ENCODE measurements at places on chromosomes 4 and X.

- no peak overlapping the region for H3K4me3 ChIP-seq
- H3K27ac ChIP-seq, result no peak overlapping the region
- no peaks in the 10 kb centered on the region for H3K4me1 ChIP-seq
- peak; percentile 25 for DNase-seq
- H3K36me3 ChIP-seq, result no peaks in the 10 kb centered on the region
Measured at GRCh38 chrX:109463784-109464183, 18.1 kb downstream of the GUCY2F start.

DNA sequence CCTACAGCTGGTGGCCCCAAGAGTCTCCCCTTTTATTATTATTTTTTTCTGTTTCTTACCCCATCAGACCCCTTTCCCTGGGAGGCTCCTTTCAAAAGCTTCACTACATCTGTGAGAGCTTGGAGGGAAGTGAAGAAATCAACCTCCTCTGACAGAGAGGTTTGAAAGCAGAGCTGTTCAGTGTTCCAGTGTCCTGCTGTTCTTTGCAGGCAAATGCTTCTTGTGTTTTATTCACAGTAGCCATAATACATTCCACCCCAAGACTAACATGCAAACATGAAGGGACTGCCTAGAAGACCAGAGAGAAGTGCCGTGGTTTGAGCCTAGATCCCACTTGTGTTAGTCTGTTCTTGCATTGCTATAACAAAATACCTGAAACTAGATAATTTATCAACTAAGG, 192.1 kb downstream of the PTTG2 start:
- no peak for DNase-seq
- no peak overlapping the region for H3K4me3 ChIP-seq
- no peaks in the 10 kb centered on the region for H3K4me1 ChIP-seq
- no peaks in the 10 kb centered on the region for H3K27me3 ChIP-seq
- no peaks in the 10 kb centered on the region for H3K36me3 ChIP-seq

- DNase-seq, result no peak
- H3K36me3 ChIP-seq, result no peaks in the 10 kb centered on the region
- no peak overlapping the region for H3K4me3 ChIP-seq
- no peaks in the 10 kb centered on the region for H3K27me3 ChIP-seq
- no peak overlapping the region for H3K27ac ChIP-seq
- no peaks in the 10 kb centered on the region for H3K4me1 ChIP-seq
Measured at GRCh38 chr4:13164783-13165331, 319.3 kb downstream of the RAB28 start.

DNA sequence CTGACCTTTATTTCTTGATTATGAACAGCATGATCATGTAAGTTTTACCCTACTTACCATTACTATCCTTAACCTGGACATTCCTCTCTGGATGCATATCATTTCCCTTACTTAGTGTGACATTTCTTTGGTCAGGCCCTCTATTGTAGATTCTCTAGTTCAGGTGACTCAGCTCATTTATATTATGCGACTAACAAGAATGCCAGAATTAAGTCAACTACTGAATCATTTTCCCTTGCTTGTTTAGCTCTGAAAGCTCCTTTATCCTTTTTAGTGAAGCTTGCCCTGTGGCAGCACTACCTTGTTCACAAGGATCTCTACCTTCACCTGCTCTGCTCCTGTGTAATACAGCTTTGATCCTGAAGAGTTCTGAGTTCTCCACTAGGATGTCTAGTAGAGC, 15.1 kb upstream of the UGT2B17 start:
- H3K27ac ChIP-seq, result no peak overlapping the region
- no peaks in the 10 kb centered on the region for H3K36me3 ChIP-seq
- H3K27me3 ChIP-seq, result no peaks in the 10 kb centered on the region
- H3K4me1 ChIP-seq, result peaks cover 3% of the 10 kb centered on the region

DNA sequence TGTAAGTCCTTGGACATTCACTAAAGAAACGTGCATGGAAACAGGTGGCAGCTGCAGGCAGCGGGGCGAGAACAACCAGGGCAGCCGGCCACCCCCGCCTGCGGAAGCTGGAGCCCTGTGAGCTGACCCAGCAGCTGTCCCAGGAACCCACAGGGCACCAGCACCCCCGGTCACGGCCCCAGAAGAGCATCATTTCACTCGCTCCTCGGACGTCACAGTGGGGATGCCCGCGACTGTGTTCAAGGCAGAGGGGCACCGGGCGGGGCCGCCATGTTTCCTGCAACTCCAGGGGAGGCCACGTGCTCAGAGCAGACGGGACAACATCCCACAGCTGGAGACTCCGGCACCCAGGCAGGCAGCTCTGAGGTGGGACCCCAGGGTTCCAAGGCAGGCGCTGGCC, 45.0 kb upstream of the CPLX1 start:
- no peak overlapping the region for H3K27ac ChIP-seq
- peaks cover 86% of the 10 kb centered on the region for H3K36me3 ChIP-seq
- H3K4me1 ChIP-seq, result no peaks in the 10 kb centered on the region
- no peak overlapping the region for H3K4me3 ChIP-seq

- H3K4me1 ChIP-seq, result no peaks in the 10 kb centered on the region
- H3K27me3 ChIP-seq, result no peaks in the 10 kb centered on the region
- DNase-seq, result no peak
- H3K4me3 ChIP-seq, result no peak overlapping the region
- no peaks in the 10 kb centered on the region for H3K36me3 ChIP-seq
- H3K27ac ChIP-seq, result no peak overlapping the region
Measured at GRCh38 chrX:104427693-104428092, 138.3 kb upstream of the IL1RAPL2 start.

DNA sequence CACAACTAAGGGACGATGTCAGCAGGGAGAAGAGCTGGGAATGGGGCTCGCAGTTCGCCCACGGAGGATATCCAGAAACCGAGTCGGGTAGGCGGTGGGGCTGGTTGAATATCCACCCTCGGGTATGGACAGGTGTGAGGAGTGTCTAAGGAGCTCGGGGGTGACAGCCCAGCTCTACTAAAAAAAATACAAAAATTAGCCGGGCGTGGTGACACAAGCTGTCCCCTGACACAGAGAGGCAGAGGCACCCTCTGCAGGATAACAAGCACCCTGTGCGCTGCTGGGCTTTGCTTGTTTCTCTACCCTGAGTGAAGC, 12.2 kb upstream of the ASMTL start:
- no peaks in the 10 kb centered on the region for H3K27me3 ChIP-seq
- no peak overlapping the region for H3K4me3 ChIP-seq
- DNase-seq, result no peak
- no peaks in the 10 kb centered on the region for H3K4me1 ChIP-seq

DNA sequence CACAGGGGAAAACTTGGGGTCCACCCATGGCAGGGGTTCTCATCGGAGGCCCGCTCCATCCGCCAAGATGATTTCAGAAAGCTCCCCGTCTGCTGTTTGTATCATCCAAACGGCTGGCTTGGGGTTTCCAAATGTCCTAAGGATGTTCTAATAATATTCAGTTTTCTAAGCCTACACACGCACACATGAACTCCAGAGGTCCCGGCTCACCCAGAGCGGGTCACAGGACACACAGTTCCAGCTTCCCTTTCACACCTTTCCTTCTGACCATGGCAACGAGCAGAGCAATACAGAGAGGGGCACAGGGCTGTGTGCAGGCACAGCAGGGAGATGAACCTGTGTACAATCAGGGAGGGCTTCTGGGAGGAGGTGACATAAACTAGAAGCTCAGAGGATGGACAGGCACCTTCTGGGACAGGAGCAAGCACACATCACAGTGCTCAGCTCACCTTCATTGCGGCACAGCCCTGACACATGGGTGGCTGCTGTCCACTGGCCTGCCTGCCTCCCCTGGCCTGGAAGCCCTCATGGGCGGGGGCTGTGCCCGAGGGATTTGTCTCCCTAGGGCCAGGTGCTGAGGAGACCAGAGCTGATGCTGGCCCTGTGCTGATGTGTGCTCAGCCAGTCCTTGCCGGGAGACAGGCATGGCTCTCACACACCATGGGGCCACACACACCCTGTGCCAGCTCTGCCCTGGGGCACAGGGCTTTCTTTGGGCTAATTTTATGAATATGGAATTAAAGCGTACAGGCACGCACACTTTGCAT, 44.8 kb downstream of the ABLIM2 start:
- no peaks in the 10 kb centered on the region for H3K4me1 ChIP-seq
- H3K4me3 ChIP-seq, result no peak overlapping the region
- no peaks in the 10 kb centered on the region for H3K36me3 ChIP-seq
- no peak for DNase-seq
- no peaks in the 10 kb centered on the region for H3K27me3 ChIP-seq

DNA sequence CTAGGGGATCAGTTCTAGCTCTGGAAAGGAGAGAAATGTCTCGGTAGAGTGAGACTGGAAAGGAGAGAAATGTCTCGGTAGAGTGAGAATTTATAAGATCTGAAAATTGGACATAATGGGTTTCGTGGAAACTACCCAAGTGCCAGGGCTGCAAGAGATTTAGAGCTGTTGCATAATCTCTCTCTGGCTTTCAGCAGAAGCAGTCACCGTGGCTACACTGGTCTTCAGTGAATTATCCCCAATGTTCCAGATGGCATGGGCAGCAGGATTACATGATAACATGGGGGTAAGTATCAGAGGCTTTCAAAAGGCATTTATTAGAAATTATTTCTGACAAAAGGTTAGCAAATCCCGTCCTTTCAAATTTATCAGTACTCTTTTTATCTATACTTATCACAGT, 435.5 kb downstream of the NKX6-1 start:
- H3K27me3 ChIP-seq, result no peaks in the 10 kb centered on the region
- no peak overlapping the region for H3K4me3 ChIP-seq
- no peaks in the 10 kb centered on the region for H3K36me3 ChIP-seq
- no peaks in the 10 kb centered on the region for H3K4me1 ChIP-seq
- H3K27ac ChIP-seq, result no peak overlapping the region
- DNase-seq, result no peak

GRCh38 chrX:37896511-37896890, 49.1 kb upstream of the DYNLT3 start:
- no peaks in the 10 kb centered on the region for H3K4me1 ChIP-seq
- no peak for DNase-seq
- H3K27ac ChIP-seq, result no peak overlapping the region
- no peaks in the 10 kb centered on the region for H3K27me3 ChIP-seq

DNA sequence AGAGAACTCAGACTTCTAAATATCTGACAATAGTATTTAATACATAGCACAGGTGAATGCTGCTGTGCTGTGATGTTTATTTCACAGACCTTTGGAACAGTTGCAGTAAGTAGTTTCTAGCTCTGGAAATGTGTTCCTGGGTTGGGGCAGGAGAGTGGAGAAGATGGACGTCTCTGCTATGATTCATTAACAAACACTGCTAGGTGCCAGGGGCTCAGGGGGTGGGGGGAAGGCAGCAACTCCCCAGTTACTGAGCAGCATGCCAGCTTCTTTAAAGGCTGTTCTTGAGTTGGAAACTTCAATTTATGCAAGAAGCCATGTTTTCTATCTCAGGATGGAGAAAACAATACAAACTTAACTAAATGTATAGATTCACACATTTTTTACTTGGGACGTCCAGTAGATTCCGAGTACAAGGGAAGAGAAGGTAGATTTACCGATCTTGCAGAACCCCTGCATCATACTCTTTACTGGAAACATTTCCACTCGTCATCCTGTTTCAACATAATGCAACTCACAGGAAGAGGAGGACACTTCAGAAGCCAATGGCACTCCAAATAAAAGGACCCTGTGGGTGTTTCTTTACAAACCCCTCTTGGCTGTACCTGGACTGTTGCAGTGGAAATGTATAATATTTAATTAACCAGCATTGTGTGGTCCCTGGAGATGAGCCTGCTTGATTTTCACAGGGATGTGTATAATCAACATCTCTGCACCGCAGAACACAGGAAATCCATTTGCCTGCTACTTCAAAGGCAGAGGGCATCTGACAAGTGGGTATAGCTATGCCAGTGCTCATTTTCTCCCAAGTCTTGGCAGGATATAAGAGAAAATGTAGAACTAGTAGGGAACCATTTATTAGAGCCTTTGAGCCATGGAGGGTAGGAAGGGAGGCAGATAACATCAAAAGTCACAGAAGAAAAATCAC, 171.4 kb downstream of the SH3KBP1 start:
- no peak overlapping the region for H3K4me3 ChIP-seq
- no peaks in the 10 kb centered on the region for H3K4me1 ChIP-seq
- no peaks in the 10 kb centered on the region for H3K27me3 ChIP-seq
- no peak for DNase-seq

DNA sequence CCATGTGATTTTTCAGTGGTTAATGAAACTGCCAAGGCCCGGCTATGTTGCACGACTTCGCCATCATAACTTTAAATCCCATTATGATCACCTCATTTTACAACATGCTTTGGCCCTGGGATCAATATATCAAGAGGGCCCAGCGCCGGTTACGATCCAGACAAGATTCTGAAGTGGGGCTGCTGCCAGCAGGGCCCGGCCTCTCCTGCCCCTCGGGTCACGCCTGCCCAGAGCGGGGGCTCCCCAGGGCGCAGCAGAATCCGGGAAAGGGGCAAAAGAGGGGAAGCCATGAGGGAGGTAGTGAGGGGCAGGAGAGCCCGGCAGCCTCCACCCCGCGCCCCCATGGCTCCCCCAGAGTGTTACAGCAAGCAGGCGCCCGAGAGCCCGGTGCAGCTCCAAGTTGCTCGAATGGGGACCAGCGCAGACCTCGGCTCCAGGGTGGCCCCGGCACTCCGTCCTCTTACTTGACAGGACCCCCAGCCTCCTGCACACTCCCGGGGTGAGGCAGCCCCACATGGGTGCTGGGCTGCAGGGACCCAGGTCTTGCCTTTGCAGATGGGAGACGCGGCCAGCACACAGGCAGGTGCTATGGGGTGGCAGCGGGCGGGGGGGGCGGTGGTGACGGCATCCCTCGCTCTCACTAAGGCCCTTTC, 129.8 kb upstream of the NKX1-1 start:
- H3K36me3 ChIP-seq, result no peaks in the 10 kb centered on the region
- no peak for DNase-seq
- no peak overlapping the region for H3K27ac ChIP-seq
- no peaks in the 10 kb centered on the region for H3K27me3 ChIP-seq

- no peak for DNase-seq
- H3K36me3 ChIP-seq, result no peaks in the 10 kb centered on the region
- no peak overlapping the region for H3K27ac ChIP-seq
Measured at GRCh38 chr4:30870513-30870912, 150.3 kb downstream of the PCDH7 start.

DNA sequence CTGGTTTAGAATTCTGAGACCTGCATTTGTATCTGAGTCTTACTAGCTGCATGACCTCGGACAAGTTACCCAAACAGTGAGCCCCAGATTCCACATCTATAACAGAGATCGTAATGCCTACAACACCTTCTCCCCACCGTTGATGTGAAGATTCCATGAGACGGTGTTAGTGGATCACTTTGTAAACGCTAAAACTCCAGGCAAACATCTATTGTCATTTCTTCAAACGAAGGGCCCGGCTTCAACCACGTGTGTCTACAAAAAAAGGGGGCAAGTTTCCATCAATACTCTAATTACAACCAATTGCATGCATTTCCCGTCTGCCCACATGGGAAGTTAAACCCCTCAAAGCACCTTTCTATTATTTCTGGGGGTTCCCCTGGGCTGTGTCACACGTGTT, 99.1 kb upstream of the ENPP6 start:
- H3K36me3 ChIP-seq, result no peaks in the 10 kb centered on the region
- no peaks in the 10 kb centered on the region for H3K27me3 ChIP-seq
- no peaks in the 10 kb centered on the region for H3K4me1 ChIP-seq
- no peak overlapping the region for H3K27ac ChIP-seq
- no peak overlapping the region for H3K4me3 ChIP-seq
